ENCODE measurements at places on chromosomes 12 and 14.

GRCh38 chr12:4288296-4289131 lies 15.0 kb downstream of the CCND2 start:
- no peak for DNase-seq

- DNase-seq = no peak
Observed at GRCh38 chr12:19764408-19764807, 325.1 kb downstream of the AEBP2 start.

DNA sequence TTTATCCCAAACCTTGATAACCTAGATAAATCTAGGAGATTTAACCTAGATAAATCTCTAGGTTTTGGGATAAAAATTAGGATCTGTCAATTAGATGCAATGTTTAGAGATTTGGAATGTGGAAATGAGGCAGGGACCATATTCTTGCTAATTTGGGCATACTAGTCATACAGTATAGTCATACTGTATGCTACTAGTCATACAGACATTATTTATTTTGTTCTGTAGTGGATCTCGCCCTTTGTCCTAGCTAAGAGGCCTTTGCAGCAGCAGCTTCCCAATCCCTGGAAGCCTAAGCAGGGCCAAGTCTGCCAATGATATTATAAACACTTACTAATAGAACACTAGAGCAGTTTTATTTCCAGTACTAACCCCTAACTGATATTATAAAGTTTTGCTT lies 136.4 kb downstream of the CEP128 start:
- DNase-seq = no peak

DNA sequence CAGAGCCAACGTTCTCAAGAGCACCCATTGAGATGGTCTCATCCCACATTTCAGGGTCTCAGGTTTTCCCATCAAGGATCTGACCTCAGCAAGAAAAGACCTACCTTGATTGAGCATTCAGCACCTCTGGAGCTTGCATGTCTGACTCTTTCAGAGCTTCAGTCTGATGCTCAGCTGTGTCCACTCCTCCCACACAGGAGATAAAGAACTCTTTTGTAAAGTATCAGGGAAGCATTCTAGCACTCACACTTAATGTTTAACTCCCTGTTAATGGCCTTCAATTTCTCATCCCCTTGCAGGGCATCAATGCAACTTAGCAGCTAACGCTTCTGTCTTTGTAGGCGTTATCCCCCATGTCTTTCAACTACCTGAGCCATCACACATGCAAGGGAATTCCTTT lies 124.1 kb downstream of the GALC start:
- DNase-seq = no peak

- no peak for DNase-seq
Observed at GRCh38 chr12:76688631-76689030, 75.3 kb upstream of the ZDHHC17 start.

GRCh38 chr12:92602476-92602875 lies 100.3 kb upstream of the PLEKHG7 start:
- no peak for DNase-seq

- DNase-seq = no peak
Observed at GRCh38 chr14:63800651-63801375, 52.0 kb upstream of the SYNE2 start.

GRCh38 chr12:9992296-9992695 lies 6.6 kb downstream of the CLEC1B start:
- no peak for DNase-seq

Measured in GF-D8 (cell line).